ENCODE measurements at places on chromosomes 1 and 21.
A peak's percentile ranks its signal among the peaks of the same experiment; 100 is the strongest.

DNA sequence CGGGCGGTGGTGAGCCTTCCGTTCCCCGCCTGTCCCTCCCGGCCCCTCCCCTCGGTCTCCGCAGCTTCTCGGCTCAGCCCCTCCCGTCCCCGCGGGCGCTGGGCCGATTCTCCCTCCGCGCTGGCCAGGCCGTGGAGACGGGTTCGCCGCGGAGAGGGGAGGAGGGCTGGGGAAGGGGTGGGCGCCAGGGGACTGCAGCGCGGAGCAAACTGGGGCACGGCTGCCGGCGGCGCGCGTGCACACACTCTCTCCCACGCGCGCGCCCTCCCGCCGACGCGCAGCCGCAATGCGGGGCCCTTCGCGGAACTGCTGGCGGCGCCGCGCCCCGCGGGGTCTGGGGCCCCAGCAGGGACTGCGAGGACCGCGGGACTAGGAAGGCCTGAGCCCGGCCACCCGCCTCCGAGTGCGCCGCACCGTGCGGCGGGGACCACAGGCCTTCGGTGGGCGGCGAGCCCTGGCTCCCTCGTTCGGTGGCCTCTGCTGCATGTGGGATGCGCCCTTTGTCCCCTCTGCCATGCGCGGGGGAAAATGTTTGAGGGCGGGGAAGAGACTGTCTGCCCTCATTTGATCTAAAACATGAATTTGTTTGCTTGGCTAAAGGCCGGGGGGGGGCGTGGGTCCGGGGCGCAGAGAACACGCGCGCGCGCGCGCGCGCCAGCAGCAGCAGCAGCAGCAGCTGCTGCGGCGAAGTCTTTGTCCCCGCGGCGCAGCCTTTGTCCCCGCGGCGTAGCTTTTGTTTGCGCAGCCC is 90.7 kb upstream of the VAMP3 start:
- peak; percentile 43 for DNase-seq

GRCh38 chr1:155026588-155026987 is 7.0 kb downstream of the DCST2 start:
- DNase-seq, result no peak

DNA sequence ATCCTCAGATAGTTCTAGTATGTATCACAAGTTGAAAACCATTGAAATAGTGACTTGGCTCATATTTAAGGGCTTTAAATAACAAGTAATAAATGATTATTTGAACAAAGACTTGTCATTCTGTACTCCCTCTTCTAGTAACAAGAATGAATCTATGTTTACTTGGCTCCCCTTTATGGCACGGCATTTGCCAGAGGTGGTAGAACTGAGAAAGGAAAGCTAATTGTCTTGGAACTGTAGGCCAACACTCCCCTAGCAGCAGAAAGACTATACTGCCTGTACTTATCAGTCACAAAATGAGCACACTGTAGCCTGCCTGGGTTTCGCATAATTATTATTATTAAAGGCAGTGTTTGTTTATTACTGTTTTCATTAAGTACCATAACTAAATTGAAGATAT is 29.6 kb upstream of the SMYD2 start:
- DNase-seq, result no peak

DNA sequence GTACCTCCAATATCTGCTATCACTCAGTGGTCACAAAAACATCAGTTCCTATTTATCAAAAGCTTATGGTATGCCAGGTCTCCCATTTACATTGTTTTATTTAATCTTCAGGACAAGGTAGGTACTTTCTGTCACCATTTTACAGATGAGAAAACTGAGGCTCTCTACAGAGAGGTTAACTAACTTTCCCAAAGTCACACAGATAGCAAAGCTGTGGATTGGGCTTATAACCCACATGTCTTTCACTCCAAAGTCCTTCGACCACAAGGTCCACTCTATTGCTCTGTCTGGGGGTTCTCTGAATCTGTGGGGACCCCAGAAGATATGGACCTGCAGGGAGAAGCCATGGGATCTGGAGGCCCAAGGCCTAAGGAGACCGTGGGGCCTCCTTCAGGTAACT is 26.6 kb upstream of the EPS8L3 start:
- DNase-seq, result no peak

DNA sequence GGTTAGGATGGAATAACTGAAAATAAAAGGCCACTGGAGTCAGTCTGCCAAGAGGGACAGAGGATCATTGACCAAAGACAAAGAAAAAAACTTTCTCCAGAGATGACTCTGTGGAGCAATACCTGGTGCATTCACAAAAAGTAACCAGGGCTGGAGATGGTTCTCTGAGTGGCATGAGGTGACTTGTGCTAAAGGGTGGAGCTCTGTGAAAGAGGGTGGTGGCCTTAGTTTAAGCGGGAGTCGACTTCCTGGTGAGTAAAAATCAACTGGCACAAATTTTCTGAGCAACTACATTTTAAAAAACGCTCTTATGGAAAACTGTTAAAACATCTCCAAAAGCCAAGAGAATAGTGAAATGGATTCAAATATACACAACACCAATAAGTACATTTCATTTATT is 10.0 kb downstream of the NHLH2 start:
- no peak for DNase-seq

DNA sequence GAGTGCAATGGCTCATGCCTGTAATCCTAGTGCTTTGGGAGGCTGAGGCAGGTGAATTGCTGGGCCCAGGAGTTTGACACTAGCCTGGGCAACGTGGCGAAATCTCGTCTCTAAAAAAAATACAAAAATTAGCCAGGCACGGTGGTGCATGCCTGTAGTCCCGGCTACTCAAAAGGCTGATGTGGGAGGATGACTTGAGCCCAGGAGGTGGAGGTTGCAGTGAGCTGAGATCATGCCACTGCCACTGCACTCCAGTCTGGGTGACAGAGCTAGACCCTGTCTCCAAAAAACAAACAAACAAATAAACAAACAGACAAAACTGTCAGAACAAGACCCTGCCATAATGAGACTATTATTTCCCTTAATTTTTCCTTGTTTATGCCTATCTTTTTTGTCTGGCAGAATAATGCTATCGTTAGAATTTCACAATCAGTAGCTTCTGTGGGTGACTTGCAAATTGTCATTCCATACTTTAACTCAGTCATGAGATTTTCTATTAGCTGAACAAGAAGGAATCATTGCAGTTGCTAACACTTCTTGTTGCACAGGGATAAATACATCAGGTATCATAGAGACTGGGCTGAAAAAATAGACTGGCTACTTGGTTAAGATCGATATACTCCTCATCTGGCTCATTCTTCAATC is 7.5 kb upstream of the THEM4 start:
- no peak for DNase-seq

Data from CD4-positive, alpha-beta T cell treated with Interleukin-15 for 4 hours (primary cell).